ENCODE measurements at places on chromosomes 4 and X.

DNA sequence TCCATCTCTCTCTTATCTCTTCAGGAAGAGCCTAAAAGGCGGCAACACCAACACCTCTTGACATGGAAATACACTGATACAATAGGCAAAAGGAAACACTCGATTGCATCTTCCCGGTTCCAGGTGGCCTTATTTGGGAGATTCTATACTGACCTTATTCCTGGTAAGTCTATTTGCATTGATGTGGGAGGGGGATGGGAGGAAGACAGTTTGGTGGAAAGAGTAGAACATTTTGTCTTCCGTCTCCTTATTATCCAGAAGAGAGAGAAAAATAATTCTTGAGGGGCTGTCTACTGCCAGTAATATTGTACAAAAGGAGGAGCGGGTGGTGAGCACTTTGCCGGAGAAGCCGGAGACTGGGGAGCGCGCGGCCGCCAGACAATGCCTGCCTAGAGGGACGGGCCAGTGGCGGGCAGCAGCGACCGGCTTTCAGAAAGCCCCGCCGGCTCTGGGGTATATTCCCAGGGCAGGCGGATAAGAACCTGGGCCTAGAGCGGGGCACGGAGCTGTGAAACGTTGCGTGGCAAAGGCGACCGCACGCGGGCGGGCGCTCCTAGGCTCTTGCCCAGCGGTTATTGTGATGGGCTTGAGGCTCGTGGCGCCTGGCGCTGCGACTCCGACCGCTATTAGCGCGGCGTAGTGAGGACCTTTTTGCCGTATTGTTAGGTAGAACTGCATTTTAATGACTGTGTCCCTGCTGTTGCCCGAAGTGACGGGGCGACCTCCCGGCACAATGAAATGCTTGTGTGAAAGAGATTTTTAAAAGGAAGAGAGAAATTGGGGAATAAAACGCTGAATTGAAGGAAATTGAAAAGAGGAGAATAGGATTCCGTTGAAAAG, 518 bp downstream of the PRDM8 start:
- DNase-seq = no peak

DNA sequence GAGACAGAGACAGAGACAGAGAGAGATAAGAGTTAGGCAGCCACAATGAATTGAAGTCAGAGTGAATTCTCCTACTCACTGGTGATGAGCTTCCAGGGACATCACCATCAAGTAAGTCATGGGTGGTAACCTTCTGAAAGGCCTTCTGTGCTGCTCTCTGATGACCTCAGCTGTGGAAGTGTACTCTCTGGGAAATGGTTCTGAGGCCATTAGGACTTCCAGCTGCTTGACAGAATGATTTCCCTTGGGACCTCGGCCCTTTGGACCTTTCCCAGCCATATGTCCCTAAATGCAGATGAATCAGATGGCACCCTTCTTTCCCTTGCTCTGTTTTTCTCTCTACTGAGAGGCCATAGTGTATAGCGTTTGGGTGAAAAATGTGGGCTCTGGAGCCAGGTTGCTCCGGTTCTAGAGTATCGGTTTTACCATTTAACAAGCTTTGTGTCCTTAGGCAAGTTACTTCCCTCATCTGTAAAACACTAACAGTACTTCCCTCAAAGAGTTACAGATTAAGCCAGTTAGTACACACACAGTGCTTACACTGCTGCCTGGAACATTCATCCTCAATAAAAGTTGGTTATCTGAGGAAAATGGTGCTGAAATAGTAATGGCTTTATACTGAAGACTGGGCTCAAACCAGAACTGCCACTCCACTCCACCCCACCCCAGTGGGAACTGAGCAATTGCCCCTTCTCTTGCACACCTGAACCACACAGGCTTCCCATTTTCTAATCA, 7.6 kb downstream of the SEPTIN11 start:
- DNase-seq = no peak

- DNase-seq = no peak
Measured at GRCh38 chr4:30073011-30073710, 647.0 kb upstream of the PCDH7 start.

DNA sequence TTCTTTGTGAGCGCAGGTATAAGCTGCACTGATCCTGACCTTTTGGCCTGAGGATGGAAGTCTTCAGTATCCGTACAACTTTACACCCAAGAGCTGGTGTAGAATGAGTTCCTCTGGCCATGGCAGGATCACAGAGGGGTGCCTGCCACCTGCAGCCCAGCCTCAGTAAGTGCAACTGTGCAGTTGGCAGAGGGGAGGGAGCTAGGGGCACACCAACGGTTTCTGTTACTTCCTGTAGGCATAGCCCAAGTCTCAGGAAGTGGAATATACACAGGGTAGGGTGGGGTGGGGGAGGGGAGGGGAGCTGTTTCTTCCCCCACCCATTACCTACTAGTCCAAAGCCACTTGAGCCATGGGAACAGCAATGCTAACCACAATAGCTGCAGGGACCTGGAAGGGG, 85.4 kb upstream of the GBA3 start:
- peak; percentile 17 for DNase-seq

GRCh38 chr4:100348473-100348872, 158.2 kb upstream of the DDIT4L start:
- peak; percentile 3 for DNase-seq

DNA sequence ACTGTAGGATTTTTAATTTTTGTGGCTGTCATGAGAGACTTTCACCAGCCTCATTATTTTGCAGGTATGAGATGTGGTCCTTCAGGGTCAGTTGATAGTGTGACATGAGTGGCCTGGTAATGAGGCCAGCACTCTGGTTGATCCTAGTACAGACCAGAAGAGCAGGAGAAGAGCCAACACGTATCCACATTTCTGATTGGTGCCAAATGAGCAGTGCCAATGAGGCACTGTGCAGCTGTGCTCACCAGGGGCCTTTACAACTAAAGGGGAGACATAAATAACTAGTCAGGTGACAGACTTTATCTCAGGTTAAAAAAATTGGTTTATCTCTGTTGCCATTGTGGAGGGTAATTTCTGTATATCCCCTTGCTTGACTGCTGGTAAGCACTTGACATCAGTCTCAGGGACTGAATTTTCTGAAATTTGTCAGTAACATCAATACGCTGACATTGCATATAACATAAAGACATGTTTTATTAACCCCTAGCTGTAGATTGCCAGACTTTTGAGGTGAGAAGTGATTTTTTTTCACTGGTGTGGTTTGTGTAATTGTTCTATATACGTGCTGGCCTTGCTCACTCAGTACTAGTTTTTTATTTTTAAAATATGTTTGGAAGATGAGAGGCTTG, 101.2 kb downstream of the AFF1 start:
- no peak for DNase-seq

DNA sequence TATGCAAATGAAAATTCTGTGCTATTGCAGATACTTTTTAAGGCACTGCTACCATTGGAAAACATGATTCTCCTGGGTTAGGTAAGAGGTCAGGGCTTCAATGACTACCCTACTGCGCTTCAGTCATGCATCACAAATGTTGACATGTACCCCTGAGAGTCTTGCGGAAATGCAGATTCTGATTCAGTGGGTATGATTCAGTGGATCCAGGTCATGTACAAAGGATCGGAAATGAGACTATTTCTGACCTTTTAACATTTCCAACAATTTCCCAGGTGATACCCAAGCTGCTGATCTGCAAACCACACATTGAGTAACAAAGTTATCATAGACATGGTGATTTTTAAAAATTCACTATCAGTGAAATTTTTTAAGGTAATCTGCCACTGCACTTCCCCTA, 62.6 kb downstream of the DDX53 start:
- DNase-seq = no peak

DNA sequence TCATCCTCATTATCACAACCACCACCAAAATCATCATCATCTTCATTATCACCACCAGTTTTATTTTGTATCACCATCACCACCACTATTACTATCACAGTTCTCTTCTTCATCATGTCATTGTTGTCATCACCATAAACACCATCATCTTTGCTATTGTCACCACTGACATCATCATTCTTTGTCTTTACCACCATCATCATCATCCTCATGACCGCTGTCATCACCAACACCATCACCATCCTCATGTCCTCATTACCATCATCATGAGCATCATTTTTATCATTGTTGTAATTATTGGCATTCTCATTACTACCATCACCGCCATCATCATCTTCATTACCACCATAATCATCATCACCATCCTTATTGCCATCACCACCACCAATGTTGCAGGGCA, 31.4 kb downstream of the EVC start:
- no peak for DNase-seq

DNA sequence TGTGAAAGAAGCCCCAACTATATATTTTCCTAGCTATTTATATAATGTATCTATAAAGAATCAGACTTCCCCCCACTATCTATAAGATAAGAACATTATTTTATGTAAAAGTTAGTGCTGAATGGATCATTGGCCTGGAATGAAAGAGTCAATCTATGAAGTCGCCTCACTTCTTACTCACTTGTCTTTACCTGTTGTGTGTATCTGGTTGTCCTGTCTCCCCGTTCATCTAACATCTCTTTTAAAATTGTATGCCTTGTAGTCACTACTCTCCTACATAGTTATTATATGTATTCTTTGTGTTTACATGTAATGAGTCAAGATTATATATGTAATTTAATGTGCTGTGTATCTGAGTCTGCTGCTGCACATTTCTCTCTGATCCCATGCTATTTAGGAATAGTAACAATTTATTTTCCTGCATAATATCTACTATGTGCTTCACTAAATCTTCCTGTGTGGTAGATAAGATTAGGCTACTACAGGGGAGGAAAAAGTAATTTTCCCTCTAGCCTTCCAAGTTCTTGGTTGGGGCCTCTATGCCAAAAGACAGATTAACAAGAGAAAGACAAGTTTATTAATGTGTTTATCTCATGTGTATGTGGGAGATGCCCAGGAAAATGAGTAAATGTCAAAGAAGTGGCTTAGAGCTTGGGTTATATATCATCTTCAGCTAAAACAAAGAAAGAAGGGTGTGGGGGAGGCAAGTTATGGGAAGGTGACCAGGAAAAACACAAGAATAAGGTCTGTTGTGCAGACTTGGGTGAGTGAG, 77.6 kb upstream of the FRMPD4 start:
- no peak for DNase-seq

GRCh38 chrX:103999234-103999633, 14.3 kb downstream of the H2BW1 start:
- DNase-seq = no peak

DNA sequence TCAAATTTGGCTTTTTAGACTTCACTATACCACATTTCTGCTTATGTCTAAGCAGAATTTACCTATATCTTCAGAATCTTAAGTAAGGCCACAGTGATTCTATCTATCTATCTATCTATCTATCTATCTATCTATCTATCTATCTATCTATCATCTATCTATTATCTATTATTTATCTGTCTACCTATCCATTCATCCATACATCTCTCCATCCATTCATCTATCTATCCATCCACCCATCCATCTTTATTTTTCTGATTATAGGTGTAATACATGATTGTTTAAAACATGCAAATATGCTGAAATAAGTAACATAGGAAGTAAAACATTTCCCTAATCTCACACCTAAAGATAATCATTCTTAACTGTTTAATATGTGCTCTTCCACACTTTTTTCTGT, 18.8 kb downstream of the ADGRG4 start:
- DNase-seq = no peak
